ENCODE measurements at places on chromosomes 12 and 14.

DNA sequence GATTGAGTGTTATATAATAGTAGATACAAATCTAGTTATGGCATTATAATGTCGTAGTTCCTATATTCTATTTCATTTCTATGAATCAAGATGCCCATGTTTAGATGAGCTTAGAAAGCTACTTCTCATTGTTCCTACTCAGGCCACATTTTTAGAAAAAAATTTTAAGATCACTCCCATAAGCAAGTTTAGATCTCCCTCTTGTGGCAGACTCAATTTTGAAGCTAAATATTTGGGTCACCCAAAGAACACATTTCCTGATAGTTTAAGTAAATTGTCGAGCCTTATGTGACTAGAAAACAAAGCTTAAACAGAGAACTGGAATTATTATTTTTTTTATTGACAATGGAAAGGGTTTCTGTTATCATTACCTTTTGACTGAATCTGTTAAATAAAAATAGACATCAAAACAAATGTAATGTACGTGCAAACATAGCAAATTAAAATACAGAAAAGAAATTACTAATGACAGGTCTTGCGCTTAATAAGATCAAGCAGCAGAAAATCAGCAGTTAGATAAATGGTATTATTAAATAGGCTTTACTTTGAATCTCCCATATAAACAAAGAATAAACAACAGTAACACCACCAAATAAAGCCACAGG, 180.2 kb downstream of the ACSS3 start:
- no peak for DNase-seq

- no peak for DNase-seq
Observed at GRCh38 chr12:102314821-102315220, 117.2 kb upstream of the PMCH start.

DNA sequence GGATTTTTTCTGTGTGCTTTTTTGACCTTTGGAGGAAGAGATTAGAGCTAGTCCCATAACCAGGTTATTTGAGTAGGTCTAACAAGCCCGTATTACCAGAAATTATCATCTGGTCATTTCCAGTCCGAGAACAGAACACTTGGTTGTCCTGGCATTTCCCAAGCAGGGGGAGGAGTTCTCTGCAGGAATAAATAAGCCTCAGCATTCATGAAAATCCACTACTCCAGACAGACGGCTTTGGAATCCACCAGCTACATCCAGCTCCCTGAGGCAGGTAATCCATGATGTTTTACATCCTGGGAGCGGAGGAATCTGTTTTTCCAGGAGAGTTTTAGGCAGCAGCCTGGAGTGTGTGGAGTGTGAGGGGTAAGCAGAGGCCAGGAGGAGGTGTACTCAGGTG, at the start of gene SERPINA3:
Gene SERPINA3 (plus strand): TSS at position 218 of the 400 bp plus-strand sequence. CDS start 2,051 bp downstream, outside the sequence.
- DNase-seq: no peak

GRCh38 chr14:59271734-59272133, 83.3 kb downstream of the DAAM1 start:
- no peak for DNase-seq

DNA sequence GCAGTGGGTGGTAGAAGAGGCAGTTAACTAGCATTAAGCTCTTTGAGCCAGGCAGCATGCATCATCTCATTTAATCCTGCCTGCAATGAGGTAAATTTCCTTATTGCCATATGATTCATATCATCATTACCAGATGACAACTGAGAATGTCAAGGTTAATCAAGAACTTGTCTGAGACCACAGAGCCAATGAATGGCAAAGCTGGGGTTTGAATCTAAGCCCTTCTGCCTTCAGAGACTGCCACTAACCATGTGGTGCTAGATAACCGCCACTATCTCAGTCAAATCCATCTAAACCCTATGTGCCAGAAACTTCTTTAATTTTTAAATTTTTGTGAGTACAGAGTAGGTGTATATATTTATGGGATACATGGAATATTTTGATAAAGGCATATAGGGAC, 77.8 kb upstream of the GRIP1 start:
- DNase-seq: no peak

DNA sequence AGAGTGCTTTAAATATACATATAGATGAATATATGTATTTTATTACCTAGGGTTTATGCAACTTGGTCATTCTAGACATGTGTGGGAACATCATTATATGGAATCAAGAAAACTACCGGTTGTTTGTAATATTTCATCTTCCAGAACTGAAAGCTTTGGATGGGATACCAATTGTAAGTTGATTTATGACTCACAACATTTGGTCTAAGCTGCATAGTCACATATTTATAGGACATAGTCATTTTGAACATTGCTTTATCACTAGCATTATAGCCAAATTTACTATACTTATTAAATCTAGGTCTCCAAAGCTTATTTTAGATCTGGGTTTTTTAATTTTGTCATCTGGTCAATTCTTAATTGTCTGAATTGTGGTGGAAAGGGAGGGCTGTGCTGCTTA, 83.7 kb upstream of the PCNX4 start:
- DNase-seq: no peak
